ENCODE measurements at places on chromosomes 5 and 9.

DNA sequence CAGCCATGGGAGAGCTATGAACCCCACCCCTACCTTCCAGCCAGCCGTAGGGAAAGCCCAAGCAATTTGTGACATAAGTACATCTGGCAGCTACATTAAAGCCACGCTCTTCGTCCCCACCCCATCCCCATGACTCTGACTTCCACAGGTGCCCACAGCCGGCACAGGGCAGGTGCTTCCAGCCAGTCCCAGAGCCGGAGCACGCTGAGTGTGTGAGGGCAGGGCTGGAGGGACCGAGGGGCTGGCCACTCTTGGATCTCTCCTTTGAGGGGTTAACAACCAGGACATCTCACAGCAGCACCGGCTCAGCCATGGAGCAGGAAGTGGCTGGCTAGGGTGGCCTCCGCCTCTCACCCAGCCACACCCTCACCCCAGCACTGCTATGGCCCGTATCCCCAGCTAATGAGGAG is 2.4 kb upstream of the FAM78A start:
- DNase-seq = no peak

- no peak for DNase-seq
These were observed 14.8 kb downstream of the SPTLC1 start for GRCh38 chr9:92100237-92100911.

- DNase-seq = no peak
These were observed 22.1 kb downstream of the ADRB2 start for GRCh38 chr5:148848393-148849031.

DNA sequence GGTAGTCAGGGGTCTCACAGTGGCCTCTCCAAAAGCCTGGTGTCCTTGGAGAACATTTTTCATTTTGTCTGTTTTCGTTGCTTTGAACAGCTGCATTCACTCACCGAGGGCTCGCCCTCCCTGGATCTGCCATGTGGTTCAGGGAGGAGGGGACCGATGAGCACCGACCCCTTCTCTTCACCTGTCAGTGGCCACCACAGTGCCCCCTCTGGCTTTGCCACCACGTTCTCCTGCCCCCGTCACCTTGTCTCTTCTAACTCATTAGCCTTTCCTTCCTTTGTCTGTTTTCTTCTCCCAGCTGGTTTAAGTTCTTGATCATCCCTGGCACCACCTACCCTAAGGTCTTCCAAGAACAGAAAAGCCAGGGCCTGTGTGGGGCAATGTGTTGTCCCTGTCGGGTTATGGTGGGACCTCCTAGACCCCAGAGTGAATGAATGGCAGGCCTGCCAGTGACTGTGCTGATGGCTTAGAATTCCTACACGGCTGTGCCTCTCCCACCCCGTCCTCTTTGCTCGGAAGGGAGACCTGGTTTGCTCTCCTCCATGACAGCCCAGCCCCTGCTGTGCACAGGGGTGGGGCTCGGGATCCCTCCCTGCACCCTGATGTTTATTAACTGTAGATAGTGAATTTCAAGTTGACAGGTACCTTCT is 90.0 kb downstream of the ANKRD33B start:
- no peak for DNase-seq

DNA sequence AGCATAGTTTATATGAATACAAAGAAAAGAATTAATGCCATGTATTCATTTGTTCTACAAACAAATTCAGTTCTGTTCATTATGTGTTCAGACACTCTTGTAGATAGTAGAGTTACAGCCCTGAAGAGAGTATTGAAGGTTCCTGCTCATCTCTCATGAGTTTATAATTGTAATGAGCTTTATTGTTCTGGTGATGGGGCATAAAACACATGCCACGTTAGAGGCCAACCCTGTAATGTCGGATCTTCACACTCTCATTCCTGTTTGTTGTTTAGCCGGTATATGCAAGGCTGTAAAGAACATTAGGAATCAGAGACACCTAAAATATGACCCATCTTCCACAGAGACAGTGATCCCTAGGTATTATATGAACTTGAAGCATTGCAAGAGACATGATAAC is 214.5 kb downstream of the VPS13A start:
- no peak for DNase-seq

DNA sequence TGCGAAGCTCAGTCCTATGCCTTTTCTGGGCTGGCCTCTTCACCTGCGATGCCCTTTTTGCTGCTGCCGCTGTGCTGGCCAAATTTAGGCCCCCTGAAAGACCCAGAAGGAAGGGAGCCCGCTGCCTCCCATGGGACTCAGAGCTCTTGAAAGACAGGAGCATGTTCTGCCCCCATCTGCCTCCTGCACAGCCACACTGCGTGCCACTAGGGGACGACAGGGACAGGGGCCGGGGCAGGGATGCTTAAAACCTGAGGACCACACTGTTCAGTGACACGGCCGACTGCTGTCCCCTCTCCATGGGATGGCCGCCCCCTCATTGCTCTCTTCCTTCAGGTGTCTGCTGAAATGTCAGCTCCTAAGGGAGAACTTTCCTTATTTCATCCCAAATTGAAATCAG is 132.4 kb downstream of the ADAMTS2 start:
- no peak for DNase-seq

- DNase-seq = no peak
These were observed 320.3 kb downstream of the ACTL7B start for GRCh38 chr9:108535526-108535925.
